ENCODE measurements at places on chromosomes 7 and 10.

DNA sequence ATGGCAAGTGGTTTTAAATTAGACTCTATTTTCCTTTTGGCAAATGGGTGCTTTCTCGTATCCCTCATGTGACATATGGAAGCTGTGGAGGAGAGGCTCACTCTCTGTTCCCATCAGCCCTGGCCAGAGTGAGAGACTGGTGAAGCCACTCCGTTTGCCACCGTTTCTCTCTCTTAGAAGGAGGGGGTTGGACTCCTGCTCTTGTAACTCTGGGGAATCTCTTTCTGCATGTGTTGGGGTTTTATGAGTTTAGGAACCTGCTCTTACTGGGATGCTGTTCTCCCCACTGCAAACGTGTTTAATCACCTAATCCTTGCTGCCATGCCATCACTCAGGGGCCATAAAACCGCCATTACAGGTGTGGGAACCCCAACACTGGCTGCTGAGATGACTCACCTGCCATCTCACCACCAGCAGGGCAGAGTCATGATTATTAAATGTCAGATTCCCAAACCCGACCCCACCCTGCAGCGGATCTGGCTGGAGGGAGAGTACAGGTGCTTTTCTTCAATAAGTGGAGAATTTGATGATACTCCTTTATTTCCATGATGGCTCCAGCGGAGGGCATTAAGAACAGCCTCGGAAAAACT is 103.2 kb downstream of the ADCY1 start:
- no peak for DNase-seq

DNA sequence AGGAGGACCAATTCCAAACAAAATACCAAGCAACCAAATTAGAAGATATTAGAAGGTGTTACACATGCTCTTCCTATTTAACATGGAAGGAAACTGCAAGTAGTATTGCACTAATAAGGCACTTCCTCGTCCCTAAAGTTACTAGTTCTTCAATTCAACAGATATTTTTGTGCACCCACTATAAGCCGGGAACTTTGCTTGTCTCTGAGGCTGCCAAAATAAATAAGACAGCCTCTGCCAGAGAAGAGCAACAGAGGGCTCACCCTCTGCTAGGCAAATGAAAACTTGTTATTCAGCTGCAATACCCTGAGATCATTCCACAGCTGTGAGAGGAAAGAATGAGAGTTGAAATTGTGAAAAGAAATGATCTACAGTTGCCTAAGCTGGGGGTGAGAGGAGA is 37.4 kb upstream of the GSAP start:
- no peak for DNase-seq

DNA sequence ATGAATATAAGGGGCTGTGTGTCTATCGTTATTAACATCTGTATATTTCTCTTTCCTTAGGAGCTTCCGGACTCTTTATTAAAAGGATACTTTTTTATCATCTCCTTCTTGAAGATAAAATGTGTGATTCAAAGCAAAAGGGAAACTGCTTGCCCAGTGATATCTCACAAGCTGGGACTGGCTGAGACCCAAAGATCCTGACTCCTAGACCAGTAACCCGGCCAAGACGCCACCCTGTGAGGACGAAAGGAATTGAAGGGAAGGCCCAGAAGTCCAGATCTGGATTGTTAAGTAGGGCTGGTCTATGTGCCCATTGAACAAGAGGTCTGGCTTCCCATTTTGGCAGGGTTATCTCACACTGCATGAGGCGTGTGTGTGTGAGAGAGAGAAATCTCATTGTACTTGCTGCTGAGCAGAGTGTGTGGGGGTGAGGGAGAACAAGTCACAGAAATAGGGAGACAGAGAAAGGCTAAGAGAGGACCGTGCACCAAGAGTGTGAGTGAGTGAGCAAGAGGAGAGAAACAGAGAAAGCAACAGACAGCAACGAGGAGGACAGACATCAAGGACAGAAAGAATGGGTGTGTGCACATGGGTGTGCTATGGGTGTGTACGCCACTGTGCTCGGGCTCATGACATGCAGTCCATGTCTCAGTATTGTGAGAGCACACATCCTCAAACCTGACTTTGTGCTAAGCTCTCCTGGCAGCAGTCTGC is 75.4 kb downstream of the PLXNA4 start:
- DNase-seq, result no peak

DNA sequence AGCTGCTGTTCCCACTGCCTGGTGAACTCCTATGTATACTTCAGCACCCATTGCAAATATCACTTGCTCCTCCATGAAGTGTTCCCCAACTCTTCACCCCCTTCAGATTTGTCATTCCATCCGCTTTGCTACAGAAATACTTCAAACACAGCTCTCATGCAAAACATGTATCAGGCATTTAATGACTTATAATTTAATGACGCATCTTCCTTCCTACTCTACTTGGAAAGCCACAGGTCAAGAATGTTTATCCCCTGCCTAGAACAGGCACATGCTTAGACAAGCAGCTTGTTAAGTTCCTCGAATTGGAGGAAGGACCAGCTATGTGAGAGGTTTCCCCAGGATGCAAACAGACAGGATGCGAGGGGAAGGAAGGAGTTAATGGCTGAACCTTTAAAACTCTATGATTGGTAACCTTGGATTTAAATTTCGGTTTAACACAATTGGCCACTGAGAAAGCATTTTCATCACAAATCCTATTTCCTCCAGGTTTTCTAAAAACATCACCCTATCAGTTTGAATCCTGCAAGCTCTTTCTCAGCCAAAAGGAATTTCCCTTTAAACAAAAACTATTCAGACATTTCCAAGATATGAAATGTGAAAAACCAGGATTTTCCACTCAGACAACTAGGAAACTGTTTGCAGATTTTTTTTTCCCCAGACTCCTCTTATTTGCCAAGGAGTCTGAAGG is 11.5 kb downstream of the CREB3L2 start:
- no peak for DNase-seq

DNA sequence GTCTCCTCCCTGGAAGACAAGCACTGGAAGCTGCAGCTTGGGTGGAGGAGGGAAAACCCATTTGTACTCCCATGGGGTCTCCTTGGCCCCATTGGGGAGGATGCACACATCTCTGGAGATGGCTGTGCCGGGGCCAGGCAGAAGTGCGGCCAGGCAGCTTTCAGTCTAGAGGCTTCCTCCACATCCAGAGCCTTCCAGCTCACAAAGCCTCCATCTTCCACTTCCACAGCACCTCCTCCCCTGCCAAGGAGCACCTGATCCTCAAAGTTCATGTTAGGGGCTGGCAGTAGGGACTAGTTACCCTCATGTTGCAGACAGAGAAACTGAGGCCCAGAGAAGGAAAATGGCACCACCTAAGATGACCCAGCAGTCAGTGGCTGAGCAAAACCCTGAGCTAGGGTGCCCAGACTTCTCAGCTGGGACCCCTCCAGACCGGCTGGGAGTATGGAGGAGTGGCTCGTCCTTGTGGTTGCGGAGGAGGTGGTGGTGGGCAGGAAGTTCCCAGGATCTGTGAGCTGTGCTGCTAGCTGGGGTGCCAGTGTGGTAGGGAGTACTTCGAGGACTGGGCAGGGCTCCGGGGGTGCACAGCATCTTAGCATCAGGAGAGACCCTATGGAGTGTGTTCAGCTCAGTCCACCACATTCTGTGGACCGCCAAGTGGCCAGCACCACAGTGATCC is 44.2 kb downstream of the ADCYAP1R1 start:
- DNase-seq, result no peak

DNA sequence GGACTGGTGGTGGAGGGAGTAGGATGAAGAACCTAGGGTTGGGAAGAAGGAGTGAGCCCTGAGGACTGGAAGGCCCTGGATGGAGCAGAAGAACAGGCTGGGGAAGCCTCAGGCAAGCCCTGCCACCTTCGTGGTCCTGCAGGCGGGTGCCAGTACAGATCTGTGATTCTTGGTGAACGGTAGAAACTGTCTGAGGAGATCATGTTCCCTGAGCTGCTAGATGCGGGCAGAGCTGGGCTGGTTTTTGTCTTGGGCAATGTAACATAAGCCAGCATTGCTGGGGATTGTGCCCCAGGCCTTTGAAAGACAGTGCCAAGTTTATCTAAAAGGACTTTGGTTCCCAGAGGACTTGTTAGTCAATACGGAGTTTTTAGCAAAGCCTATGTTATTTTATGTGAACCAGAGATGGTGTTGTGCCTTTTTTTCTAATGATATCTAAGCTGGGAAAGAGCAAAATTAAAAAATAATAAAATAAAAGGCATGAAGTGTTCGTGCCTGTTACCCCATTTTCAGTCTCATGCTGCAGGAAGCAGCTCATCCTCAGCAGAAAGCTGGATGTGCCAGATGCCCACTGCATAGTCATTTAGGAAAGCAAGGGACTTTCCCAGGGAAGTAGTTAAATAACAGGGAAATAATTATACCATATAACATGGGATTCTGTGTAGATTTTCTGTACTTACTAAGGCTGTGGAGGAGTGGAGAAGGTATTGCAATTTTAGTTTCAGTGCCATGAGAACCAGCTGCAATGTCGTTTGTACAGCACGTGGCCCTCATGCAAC is 24.4 kb upstream of the FIGNL1 start:
- no peak for DNase-seq

- DNase-seq, result no peak
Measured at GRCh38 chr7:157557263-157557662, 220.5 kb downstream of the DNAJB6 start.

GRCh38 chr7:108120933-108121332 is 9.2 kb downstream of the LAMB4 start:
- DNase-seq, result no peak

DNA sequence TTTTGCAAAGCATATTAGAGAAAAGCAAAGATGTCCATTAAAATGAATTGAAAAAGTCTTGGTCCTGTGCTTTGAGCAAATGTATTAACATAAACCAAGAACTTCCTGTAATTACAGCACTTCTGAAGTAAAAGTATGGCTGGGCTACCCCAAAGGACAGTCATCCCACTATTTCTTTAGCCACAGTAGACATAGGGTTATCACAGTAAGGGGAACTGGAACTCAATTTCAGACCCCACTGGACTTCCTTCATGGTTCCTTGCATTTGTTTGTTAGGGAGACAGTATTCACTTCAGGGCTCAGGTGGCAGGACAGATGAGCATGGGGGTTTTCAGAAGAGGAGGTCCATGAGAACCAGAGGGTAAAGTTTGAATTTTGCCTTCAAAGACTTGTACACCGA is 203.1 kb upstream of the PDE1C start:
- DNase-seq, result no peak

DNA sequence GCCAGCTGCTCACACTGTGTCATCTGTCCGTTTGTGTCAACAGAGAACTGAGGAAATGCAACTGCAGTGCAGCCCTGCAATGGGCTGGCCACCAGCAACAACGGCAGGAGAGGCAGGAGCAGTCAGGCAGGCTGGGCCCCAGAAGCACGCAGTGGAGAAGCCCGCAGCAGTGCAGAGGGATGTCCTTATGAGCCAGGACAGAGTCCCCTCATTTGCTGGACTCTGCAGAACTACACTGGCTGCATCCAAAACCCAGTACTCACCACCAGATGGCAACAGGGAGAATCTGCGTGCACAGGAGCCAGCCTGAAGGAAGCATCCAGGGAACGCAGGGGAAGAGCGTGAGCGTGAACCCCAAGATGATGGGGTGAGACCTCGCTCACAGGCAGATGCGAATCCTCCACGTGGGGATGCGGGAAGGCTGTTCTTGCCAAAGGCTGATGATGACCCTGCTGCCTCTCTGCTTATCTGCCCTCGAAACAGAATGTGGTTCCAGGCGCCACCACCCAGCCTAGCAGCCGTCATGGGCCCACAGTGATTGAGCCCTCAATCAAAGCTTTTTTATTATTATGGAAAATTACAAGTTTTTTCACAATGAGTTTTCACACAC is 232.1 kb downstream of the PTPRN2 start:
- no peak for DNase-seq

DNA sequence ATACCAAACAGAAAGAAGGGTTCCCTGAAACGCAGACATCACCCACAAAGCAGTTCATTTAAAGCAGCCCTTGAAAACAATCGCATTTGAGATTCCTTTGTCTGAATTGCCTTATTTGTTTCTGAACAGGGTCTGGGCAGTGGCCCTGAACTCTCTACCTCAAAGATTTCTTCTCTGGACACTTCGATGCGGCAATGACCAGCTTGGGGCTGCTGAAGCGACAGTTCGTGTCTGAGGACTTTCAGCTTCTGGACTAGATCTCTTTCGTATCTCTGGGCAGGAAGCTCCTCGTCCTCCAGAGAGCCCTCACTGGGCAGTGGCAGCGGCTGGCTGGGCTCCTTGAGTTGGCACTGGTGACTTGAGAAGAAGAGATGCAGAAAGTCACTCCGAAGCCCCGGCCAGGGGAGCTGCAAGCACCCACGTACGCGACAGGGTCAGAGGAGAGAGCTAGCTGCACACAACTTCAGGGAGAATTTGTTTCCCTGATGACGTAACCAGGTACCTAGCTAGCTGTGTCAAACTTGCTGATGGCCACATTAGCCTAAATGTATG is 96.3 kb downstream of the SMURF1 start:
- no peak for DNase-seq

DNA sequence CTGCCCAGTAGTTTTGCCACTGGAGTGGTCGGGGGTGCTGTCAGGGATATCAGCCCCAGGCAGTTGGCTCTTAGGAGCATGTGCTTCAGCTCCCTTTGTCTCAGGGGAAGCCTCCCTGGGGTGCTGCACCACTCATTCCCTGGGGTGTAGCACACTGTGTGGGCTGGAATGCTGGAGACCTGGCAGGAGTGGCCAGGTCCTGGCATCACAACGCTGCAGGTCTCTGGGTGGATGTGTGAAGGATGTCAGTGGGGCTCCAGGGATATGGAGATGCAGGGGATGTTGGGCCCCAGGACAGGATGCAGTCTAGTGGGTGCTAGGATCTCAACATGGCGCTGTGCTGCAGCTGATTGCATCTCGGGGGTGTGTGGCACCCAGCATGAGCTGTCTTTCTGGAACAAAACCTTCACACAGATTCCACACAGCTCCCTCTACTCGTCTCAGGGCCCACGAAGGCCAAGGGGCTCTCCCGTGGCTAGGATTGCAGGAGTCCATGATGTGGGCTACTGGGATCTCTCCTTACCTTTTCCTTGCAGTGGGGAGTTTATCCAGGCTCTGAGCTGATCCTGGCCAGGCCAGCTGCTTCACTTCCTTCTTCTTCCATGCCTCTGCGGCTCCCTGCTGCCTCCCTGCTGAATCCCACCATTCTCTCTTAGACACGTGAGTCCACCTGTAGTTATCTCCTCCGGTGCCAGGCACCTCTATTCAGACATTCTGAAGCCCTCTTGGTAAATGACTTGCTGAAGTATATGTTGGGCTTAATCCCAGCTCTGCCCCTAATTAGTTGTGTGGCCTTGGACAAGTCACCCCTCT is 295.1 kb downstream of the RPS24 start:
- DNase-seq, result no peak

DNA sequence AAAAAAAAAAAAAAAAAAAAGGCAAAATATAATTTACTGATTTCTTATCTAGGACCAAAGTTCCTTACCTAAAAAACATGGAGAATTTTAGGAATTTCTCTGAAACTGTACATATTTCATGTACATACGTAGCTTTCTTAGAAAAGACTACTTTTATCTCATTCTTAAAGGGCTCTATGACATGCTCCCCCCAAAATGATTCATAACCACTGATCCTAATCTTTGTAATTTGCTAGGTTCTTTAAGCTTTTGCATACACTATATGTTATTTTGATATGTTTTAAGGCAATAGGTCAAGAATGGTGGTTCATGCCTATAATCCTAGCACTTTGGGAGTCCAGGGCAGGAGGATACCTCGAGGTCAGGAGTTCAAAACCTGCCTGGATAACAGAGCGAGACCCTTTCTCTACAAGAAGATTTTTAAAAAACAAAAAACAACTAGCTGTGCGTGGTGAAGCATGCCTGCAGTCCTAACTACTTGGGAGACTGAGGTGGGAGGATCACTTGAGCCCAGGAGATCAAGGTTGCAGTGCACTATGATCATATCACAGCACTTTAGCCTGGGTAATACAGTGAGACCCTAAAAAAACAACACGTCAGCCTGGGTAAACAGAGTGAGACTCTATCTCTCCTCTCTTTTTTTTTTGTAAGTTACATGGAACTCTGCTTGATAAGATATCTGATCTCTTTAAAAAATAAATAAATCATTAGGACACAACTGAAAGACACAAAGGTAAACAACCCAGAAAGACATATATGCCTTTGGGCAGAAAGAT is 54.8 kb downstream of the ATAD1 start:
- DNase-seq, result no peak

All from cortex of kidney (tissue), 1 donor.